ENCODE measurements at places on chromosomes 6 and 20.

- DNase-seq, result peak; percentile 86
These were observed 80.7 kb upstream of the CCN6 start for GRCh38 chr6:111973118-111973761.

GRCh38 chr6:161227004-161227960 is 46.6 kb downstream of the AGPAT4 start:
- no peak for DNase-seq

DNA sequence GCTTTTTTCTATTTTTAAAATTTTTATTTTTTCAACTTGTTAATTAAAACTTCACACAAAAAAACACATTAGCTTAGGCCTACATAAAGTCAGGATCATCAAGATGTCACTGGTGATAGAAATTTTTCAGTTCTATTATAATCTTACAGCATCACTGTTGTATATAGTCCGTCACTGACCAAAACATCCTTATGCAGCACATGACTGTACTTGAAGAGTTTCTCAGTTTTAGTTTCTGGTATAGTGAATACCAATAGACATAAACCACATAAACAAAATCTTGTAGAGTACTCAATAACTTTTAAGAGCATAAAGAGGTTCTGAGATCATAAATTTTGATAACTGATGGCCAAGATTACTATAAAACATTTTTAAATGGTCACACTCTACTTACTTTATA is 71.8 kb downstream of the ASCC3 start:
- no peak for DNase-seq

GRCh38 chr6:142696123-142697000 is 248.6 kb downstream of the HIVEP2 start:
- no peak for DNase-seq

- DNase-seq, result peak; percentile 85
These were observed 42.2 kb downstream of the NFATC2 start for GRCh38 chr20:51500311-51500710.

- no peak for DNase-seq
These were observed 41.0 kb downstream of the ZNF292 start for GRCh38 chr6:87196275-87196842.

DNA sequence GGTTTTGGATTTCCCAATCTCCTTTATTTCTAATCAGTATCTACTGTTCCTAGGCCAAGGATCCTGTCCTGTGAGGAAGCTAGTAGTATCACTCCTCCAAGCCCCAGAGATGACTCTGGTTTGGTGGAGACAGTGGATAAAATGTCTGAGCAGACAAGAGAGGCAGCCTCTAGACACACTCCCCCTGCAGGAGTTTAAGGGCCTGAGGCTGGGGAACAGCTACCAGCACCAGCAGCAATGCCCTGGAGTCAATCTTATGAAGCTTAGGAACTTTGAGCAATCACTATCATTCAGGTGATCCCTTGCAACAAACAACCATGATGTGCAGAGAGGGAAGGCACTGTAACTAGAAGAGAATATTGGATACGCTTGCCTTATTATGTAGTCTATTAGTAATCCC is 384.7 kb upstream of the ID4 start:
- DNase-seq, result no peak

GRCh38 chr20:25258828-25259227 is 10.9 kb downstream of the PYGB start:
- no peak for DNase-seq

DNA sequence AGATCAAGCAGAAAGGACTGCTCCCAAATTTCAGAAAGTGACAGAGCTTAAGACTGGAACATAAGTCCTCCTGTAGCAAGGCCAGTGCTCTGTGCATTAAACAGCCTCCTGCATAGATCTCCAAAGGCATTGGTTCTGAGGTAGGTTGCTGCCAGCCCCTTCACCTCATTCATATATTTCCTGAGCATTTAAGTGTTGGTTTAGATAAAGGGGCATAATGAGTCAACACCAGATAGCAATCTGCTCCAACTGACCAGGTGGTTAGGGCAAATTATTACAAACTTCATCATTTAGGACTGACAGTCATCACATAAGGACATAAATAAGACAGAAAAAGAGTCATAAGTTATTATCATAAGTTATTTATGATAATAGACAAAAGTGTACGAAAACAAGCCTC is 10.7 kb downstream of the PTPRK start:
- DNase-seq, result no peak

DNA sequence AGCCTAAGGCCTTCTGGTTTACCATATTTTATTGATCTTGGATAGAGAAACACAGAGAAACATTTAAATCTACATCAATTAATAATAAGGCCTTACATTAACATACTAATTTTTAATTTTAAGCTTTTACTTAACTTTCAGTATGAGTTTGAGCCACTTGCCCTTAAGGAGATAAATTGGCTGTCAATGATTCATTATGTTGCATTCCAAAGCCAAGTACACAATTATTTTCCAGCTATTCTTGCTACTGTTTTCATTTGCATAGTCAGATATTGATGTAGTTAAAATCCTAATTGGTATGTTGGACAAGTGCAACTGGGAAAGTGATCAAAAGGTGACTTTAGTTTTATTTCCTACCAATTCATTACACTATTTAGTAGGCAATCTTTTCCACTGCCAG is 58.2 kb downstream of the MOCS1 start:
- DNase-seq, result no peak

- DNase-seq, result no peak
These were observed 73.6 kb upstream of the TIAM2 start for GRCh38 chr6:154921482-154921881.

GRCh38 chr6:5531853-5532375 is 270.6 kb downstream of the FARS2 start:
- no peak for DNase-seq

All from activated CD4-positive, alpha-beta T cell treated with anti-CD3 and anti-CD28 coated beads, Interleukin-2, amount 10 ng/mL, durations not matched to agents 24 days and 14 days (primary cell).